ENCODE measurements at places on chromosomes 6 and 20. TPM values are rescaled to one million over a fixed set of nuclear protein-coding genes. Genes with fewer than 3 reads are reported as not detected.

Gene RSPH9
- total RNA-seq: not detected

Gene APCDD1L
- not detected for total RNA-seq

Gene CUL9
- 60.7 TPM for total RNA-seq

Gene MRAP2
- total RNA-seq: not detected

Gene AVP
- total RNA-seq: not detected

Gene ECT2L
- total RNA-seq: not detected

GRCh38 chr20:37395410-37395797, 49.5 kb downstream of the SRC start:
- DNase-seq: no peak

DNA sequence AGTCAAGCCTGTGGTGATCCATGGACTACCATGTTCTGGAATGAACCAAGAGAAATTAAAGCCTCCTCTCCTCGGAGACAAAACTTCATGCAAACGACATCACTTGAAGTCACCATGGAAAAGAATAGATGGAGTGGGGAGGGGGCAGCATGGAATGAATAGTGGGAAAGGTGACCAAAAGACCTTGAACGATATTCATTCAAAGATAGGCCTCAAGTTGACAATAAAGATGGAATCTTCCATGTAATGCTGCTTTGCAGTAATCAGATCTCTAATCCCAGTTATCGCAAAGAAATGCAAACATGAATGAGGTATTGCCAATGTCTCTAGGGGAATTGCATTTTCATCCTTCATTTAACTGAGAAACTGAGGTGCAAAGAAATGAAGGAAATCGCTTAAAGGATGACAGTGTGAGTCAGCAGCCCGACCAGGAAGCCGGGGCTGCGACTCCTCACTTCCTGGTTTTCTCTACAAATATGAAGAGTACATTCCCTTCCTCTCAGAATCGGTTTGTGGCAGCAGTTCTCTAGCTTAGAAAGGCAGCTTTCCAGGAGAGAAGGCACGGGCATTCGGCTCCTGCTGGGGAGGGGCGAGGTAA, 65.6 kb upstream of the RREB1 start:
- DNase-seq: no peak

DNA sequence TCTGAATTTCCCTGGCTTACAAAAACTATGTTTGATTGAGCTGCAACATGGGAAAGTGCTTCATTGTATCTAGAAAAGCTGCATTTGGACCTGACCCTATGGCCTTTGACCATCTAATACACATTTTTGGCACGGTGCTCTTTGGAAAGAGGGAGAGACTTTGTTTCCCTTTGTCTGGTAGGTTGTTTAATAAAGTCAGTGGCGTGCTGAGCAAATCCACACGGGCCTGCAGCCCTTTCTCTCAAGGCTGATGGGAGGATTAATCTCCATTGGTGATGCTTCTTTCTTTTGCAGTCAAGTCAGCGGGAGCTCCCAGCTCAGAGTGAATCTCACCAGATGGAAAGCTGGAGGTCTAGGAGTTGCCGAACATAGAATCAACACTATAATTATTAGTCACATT, 314.7 kb upstream of the CNR1 start:
- DNase-seq: no peak

GRCh38 chr6:122400462-122401089, 1.1 kb downstream of the HSF2 start:
- no peak for DNase-seq

DNA sequence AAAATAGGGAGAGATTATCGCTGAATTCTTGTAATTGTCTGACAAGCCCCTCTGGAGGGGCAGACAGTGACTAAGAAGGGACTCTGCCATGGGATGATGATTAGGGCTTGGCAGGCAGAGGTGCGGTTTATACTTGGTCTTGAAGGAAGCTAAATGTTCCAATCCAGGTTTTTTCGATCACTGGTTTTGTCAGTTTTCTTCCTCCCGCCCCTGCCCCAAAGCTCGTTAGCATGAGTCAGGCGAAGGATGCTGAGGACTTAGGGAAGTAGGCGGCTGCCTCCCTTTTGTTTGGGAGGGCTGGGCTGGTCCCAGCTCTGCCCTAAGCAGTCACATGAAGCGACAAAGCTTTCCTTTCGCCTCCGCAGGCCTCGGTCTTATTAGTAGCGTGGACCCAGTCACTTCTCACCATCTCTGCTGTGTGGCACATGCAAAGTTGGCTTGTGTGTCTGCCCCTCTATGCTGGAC, 314.2 kb downstream of the CDC5L start:
- DNase-seq: no peak

GRCh38 chr20:10563935-10564492, 109.8 kb downstream of the JAG1 start:
- DNase-seq: no peak

DNA sequence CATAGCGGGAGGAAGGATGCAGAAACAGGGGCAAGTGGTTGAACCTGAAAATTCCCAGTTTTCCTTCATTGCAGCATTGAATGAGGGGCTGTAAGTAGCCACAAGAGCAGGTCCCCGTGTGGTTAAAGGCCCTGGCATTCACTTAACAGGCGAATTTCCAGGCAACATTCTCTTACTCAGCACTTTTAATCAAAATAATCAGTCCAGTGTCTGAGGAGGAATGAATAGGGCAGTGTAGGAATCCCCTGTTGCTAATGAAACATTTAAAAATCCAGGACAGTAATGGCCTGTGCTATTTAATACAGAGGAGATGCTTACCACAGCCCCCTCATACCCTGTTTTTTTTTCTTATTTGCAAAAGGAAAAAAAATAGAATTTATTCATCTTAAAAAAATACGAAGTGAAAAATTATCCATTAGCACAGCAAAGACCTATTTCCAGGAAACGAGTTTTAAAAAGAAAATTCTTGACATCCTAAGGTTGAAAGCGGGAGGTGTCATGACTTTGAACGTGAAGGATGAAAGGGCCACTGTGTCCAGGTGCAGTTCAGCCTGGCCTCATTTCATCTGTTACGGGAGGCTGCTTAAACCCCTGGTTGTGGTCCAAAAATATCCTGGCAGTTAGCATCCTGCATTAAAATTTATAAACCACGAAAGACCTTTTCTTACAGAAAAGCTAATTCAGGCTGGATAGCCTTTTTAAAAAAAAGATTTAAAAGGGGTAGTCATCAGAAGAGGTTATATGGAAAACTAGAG, 20.2 kb downstream of the MYLK4 start:
- DNase-seq: no peak

- DNase-seq: no peak
These were observed 162.8 kb downstream of the GRM1 start for GRCh38 chr6:146191612-146192011.

DNA sequence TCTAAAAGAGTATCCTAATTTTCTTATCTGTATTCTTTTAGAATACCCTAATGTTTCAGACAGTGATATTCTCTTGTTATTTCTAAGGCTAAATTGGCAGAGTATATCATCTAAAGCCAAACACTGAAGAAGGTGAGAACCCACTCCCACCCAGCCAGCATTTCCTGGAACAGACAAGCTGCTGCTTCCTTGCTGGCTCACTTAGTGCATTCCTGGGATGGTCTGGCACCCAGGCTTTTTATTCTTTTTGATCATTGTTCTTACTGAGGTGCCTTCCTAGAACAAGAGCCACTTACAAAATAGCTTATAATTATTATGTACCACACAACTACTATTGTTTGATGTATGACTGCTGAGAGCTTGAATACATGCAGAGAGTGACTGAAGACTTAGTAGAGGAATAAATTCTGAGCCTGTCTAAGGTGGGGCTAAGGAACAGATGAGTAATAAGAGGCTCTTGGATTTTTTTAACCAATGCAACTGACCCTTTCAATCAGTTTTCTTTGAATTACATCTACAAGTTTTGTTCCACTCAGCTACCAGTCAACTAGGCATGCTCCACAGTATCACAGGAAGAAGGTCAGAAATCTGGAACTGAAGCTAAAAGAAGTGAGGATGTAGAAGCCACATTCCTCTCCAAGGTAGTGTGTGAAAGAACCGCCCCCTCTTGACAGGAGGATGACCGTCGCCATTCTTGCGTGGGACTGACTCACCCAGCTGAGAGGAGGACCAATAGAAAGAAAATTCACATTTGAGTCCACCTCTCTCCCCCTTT, 30.1 kb downstream of the PRPH2 start:
- DNase-seq: no peak

DNA sequence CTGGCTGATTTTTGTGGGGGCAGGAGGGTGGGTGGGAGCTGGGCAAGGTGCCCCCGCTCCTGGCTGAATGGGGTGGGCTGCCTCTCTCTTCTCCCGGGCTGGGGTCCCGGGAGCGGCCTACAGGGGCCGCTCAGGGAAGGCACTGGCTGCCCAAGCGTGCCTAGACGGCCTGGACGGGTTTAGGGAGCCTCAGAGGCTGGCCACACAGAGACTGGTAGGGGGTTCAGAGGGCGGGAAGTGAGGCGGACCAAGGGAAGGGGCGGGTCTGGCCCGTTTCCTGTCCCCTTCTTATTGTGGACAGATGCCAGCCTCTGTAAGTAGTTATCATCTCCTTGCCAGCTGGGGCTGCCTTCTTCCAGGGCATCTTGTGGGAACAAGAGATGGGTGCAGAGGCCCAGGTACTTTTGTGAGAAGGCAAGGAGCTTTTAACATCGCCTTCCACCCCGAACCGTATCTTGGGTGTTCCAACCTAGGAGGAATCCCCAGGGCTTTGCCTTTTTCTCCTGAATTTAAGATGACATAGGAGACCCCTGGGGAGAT, 437 bp downstream of the CD40 start:
- no peak for DNase-seq

DNA sequence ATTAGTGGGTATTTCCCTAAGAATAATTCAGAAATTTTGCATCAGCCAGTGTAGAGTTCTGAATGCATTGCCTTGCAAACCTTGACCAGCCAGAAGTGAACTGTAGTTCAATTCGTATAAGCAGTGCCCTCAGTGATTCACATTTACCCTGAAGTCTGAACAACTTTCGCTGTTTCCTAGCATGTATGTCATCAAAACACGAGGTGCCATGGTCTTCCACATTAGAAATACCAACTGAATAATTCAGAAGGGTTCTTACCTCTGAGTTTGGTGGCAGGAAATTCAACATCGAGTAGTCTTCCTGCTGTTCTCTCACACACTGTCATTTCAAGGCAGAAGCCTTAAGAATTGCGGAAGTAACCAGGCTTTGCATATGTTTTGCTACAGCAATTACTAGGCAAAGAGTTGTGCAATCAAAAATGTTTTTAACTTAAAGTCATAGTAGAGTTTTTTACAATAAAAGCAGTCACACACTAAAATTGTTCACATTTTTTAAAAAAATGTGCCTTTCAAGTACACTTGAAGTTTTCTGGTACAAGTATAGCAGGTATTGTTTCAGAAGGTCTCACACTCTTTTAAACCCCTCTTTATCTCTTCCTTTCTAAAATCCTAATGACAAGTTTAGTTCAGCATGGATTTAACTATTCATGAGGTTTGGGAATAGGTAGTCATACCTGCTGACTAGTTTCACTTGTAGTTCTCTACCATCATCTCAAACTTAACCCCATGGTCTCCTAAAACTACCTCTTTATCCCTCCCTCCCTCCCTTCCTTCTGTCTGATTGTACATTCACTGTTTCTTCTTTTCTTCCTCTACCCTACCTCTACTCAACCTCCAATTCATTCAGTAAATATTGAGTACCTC, 118.3 kb downstream of the STXBP5 start:
- peak; percentile 37 for DNase-seq

DNA sequence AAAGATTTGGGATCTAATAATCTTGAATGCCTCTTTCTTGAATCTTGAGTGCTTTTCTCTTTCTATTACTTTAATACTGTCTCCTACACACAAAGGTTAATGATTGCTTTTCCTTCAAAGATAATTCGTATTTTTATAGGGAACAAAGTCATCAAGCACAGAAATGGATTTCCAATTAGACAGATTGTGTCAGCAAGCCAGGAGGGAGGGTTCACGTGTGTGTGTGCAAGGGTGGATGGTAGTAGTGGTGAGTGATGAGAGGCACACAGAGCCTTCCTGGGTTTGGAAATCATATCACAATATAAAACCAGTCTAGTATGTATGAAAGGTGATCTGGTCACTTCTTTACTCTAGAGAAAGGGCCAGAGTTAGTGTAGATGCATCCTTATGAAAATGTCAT, 51.2 kb upstream of the NEDD9 start:
- DNase-seq: no peak

- DNase-seq: no peak
These were observed 162.4 kb upstream of the AGPAT4 start for GRCh38 chr6:161436106-161436876.

DNA sequence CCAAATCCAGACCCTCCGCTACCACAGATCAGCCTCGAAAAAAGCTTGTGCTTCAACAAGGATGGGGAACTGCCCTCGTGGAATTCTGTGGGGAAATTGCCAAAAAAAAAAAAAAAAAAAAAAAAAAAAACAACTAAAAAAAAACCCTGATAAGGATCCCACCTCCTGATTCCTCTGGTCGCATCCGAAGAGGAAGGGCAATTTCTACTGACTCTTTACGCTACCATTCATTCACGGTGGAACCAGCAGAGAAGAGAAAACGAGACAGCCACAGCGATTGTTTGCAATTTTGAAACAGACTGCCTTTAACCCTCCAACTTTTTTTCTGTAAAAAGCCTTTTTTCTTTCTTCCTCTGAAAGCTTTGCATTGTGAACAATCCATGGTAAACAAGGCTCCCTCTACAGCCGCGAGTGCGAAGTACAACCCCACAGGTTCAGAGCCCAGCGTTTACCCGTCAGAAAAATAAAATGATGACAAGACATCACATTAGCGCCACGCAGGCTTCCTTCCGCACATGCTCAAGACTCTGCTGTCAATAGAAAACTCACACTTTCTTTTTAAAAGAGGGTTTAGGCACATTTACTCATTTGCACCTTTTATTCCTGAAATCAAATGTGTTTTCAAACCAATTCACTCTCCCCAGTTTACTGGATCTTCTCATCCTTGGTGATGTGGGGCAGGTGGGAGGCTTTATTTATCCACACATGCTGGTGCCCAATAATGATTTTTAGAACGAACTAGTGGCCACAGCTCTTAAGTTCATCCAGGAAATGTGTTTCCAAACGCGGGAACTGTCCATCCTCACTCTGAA, 100.0 kb downstream of the NOL4L start:
- peak; percentile 88 for DNase-seq

DNA sequence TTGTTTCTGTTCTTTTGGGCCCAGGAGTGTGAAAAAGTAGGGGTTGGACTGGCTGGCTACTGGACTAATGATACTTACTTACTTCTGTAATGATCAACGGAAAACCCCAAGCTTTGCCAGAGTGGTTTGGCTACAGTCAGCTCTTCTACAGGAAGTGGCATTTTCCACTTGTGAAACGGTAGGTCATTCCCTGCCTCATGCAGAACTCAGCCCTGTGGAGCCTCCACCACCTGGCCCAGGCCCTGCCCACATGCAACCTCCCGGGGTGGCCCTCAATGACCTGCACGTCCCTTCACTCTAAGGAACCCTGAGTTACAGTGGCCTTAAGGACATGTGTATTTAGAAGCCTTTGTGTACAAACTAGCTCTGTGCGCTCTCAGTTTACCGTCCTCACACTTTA, 140.4 kb downstream of the DTNBP1 start:
- DNase-seq: no peak

GRCh38 chr6:82144852-82145340, 102.6 kb downstream of the IBTK start:
- DNase-seq: no peak

GRCh38 chr20:34016736-34017135, 23.0 kb downstream of the RALY start:
- no peak for DNase-seq
